SW480 (cell line): ENCODE measurements at places on chromosomes 16 and 17.

DNA sequence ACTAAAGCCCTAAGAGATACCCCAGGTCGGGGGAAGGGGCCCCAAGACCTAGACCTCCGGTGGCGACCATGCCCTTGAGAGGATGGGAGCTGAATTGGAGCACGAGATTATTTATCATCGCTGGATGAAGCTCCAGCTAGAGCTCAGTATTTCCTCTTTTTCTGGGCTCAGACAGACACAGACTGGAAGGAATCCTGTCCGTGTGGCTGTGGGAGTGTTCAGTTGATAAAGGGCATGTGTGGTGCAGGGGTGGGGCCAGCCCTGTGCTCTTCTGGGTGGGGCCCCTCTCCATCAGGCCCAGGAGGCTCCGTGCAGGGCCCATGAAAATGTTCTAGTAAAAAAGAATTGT, 6.3 kb upstream of the CBX4 start:
- peak; percentile 74 for DNase-seq

DNA sequence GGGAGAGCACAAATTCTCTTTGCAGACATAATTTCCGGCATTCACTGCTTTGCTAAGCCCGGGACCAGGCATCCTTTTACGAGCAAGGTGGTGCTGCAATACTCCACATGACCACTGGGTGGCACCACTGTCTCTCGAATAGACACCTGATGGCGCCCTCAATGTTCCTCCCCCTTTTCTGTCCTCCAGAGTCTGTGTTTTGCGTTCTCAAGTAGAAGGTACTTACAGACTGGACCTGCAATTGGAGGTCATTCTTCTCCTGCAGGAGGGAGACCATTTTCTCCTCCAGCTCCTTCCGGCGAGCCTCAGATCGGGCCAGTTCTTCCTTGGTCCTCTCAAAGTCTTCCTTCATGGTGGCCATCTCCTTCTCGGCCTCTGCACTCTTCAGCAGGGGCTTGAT, 45.2 kb downstream of the MYH13 start:
- DNase-seq = peak; percentile 74

DNA sequence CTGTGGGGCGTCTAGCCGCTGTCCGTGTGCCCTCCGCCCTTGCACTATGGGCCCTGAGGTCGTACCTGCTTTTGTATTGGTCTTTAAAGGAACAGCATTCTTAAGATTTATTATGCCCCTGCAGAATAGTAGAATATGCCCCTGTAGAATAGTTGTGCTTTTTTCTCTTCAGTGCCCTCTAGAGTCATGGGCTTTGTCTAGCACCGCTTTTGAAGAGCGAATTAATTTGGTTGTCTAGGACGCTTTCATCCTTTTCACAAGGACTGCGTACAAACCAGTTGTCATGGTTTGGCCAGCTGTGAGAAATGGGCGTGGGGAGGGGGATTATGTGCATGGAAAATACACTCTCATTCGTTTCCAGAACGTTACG, 621 bp downstream of the CEP95 start:
- DNase-seq = peak; percentile 85

DNA sequence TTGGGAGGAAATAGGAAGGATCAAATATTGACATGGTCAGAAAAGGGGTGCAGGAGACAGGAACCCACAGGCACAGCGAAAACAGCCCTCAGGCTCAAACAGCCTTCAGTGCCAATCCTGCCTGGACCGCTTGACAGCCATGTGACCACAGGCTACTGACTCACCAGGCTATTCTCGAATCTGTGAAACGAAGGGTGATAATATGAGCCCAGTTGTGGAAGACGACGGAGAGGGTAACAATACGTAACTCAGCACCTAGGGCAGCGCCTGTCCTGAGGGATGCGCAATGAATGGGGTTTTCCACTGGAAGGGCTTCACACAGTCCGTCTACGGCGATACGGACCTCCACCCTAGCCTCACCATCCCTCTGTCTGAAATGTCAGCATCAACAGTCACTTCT, 117.3 kb upstream of the RCVRN start:
- DNase-seq = no peak

DNA sequence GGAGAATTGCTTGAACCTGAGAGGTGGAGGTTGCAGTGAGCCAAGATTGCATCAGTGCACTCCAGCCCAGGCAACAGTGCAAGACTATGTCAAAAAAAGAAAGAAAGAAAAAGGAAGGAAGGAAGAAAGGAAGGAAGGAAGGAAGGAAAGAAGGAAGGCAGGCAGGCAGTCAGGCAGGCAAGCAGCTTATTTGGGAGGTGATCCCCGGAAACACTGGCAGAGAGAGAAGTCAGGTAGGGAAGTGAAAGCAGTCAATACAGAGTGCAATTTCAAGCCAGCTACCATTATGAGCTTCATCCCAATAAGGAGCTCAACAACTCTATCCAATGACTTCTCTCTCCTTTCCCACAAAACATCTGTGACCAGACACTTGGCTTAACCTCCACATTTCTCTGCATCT, 83.0 kb upstream of the TBC1D3K start:
- DNase-seq = no peak

DNA sequence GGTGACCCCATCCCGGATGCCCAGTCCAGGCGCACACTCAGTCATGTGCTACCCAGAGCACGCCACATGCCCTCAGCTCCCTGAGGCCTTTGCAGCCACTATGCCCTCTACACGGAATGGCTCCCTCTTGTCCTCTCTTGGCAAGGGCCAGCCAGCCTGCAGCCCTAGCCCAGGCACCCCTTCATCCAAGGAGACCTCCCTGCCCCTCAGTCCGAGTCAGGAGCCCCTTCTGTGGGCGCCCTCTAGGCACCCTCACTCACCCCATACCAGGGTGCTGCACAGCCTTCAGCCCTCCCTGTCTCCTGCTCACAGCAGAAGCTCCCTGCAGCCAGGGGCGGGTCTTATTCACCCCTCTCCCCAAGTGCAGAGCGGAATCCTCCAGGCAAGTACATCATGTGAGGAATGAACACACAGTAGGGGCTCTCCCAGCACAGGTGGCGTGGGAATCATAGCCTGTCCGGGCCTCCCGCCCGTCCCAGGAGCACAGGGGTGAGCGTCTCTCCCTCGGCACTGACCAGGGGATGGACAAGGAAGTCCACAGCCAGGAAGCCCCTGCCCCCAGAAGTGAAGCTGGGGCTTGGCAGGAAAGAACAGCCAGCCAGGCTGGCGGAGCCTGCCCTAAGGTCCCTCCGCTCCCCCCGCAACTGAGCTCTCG, 186.9 kb downstream of the RBFOX3 start:
- DNase-seq = no peak

DNA sequence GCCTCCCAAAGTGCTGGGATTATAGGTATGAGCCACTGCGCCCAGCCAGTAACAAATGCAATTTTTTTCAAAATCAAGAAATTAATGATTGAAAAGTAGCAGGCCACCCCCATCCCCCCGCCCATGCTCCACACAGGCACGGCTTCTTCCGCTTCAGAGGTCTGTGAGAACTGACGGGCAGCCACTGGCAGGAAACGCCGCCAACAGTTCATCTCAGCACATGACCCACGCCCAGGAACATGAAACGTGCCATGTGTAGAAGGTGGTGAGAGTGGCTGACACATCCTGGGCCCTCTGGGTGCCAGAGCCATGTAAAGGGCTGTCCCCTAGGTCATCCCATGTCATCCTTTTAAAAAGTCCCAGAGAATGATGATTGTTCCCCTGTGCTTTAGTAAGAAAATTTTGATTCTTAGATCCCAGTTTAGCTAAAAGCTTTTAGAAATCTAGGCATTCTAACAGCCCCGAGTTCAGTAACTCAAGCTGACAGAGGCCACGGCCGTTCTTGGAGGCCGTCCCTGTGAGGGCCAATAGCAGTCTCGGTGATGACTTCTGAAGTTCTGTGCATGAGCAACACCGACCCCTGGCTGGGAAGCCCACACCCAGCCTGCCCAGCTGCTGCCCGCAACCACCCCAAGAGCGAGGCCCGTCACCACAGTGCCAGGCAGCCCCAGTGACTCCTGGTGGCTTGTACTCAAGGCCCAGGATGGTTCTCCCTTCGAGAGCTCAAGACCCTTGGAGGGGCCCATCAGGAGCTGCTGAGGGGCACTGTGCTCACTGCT, 52.1 kb downstream of the KLHDC4 start:
- DNase-seq = no peak

DNA sequence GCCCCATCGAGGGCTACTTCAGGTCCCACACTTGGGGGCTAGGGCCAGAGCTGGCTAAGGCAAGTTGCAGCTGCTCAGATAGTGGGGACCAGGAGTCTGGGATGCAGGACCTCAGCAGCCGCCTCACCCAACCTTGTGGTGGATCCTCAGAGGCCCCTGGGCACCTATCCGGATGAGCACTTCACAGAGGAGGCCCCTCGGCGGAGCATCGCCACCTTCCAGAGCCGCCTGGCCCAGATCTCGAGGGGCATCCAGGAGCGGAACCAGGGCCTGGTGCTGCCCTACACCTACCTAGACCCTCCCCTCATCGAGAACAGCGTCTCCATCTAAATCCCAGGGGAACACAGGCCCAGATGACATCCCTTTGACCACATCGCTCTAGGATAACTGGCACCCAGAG, 9.4 kb downstream of the ALOX15B start:
- DNase-seq = no peak

DNA sequence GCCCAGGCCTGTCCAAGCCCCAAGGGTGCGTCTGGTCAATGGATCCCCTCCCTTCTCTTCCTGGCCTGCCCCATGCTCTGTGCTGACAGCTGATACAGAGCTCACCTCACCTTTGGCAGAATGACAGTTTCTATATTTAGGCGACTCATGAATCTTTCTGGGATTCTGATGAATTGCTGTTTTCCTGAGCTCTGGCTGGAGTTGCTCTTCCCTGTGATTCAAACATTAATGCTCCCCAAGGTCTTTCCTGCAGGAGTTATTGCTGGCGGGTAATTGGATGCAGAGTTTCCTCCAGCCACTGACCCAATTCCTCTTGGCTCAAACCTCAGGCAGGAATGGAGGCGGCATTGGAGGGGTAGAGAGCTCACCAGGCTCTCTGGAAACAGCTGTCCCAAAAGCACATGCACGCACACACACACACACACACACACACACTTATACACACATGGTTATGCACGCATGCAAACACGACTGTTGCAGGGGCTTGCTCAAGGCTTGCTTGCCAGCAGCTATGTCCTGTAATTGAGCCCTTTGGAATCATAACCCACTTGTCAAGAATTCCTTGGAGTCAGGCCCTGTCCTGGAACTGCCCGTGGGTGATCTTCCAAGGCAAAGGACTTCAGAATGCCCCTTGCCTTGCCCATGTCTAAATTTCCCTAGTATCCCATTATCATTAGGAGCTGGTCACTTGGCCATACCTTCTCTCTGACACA, 128.8 kb downstream of the ASIC2 start:
- no peak for DNase-seq

- no peak for DNase-seq
Observed at GRCh38 chr17:1999557-2000251, 25.4 kb downstream of the RTN4RL1 start.

GRCh38 chr16:54402873-54403272, 116.3 kb upstream of the IRX3 start:
- DNase-seq = no peak

- DNase-seq = no peak
Observed at GRCh38 chr16:64352246-64352645, 769.6 kb downstream of the CDH11 start.

DNA sequence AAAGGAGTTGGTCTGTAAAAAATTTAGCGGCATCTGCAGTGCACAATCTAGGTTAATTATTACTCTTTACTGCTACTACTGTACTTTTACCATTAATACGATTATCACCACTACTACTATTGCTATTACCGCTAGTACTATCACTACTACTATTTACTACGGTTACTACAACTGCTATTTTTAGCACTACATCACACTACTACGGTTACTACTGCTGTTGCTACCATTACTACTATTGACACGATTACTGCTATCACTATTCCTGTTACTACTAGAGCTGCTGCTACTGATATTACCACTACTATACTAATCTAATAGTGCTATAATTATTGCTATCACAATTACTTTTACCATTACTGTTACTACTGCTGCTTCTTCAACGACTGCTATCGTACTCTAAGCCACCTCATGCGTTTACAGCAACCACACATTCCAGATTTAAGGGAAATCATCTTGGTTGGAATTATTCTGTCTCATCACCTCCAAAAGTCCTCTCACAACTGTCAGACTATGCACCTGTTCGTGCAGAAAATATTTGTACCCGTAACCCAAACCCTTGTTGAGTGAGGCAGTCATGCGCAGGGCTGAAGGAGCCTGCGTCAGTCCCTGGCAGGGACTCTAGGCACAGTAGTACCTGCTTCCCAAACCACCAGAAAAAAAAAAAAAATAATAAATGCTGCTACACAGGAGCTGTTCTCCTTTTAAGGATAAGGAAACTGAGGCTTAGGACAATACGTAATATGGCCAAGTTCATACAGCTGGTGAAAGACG, 59.5 kb downstream of the MAF start:
- no peak for DNase-seq

GRCh38 chr17:51427323-51427811, 167.0 kb downstream of the UTP18 start:
- DNase-seq = no peak

- no peak for DNase-seq
Observed at GRCh38 chr16:82452004-82452756, 174.6 kb upstream of the CDH13 start.

GRCh38 chr17:73624496-73624988, 19.7 kb downstream of the SDK2 start:
- DNase-seq = no peak

- no peak for DNase-seq
Observed at GRCh38 chr17:78166416-78166815, 2.0 kb upstream of the SYNGR2 start.

GRCh38 chr17:20916383-20916782, 126.4 kb downstream of the USP22 start:
- DNase-seq = no peak

DNA sequence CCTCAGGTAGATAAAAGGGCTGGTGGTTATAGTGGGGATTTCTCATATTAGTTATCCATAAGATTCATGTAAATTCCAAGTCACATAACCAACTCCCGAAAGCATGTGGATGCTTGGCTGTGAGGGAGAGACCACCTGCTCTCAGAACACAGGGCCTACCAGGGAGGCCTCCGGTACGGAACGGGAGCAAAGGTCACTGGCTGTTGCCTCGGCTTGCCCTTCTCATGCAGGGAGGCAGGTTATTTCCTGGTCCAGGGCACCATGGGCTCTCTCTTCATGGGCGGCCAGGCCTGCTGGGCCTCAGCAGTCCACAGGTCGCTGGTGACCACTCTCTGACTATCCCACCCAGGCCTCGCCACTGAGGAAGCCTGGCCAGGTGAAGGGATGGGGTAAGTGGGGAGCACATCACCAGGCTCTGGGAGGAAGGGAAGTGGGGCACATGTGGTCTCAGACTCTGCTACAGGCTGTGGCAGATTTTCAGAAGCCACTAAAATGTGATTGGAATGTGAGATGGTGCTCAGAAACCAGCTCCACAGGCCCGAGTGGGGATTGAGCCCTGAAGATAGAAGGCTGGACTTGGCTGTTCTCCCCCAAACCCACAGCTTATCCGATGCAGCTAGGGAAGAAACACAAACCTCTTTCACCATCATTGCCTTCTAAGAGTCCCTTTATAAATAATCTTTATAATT, 45.4 kb downstream of the HNF1B start:
- no peak for DNase-seq

GRCh38 chr17:9729034-9729650, 62.2 kb downstream of the DHRS7C start:
- DNase-seq = peak; percentile 51
